PC-9 (cell line): ENCODE measurements at places on chromosomes 6 and 20. TPM values are rescaled to one million over a fixed set of nuclear protein-coding genes. Genes with fewer than 3 reads are reported as not detected.
A peak's percentile ranks its signal among the peaks of the same experiment; 100 is the strongest.

- no peak for DNase-seq
Observed at GRCh38 chr20:12458241-12458640, 540.5 kb downstream of the BTBD3 start.

DNA sequence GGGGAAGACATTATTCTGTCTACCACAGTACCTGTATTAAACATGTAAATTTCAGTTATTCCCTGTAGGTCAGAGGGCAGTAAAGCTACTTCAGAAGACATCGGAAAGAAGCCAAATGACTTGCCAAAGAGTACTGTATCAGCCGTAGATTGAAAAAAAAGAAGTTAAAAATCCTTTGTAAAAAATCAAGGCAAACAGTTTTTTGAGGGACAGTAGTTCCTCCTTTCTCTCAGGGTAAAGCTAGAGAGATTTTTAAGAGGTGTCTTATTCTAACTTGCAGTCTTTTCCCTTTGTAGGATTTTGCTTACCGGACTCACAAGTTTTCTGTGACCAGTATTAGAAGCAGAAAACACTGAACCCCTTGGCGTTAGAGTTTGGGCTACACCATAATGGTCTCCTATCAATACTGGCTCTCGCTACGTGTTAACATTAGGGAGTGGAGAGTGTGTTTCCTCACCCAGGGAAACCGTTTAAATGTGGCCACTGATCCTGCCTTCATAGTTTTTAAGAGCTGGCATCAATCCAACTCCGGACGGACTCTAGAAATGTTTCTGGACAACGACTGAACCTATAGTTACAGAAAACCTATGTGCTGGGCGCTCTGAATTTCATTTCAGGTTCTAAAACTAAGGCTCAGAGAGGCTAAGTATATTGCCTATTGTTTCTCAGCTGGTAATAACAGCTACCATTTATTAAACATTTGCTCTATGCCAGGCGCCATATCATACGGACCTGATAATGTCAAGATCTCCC is 1.3 kb upstream of the ASXL1 start:
- peak; percentile 2 for DNase-seq

DNA sequence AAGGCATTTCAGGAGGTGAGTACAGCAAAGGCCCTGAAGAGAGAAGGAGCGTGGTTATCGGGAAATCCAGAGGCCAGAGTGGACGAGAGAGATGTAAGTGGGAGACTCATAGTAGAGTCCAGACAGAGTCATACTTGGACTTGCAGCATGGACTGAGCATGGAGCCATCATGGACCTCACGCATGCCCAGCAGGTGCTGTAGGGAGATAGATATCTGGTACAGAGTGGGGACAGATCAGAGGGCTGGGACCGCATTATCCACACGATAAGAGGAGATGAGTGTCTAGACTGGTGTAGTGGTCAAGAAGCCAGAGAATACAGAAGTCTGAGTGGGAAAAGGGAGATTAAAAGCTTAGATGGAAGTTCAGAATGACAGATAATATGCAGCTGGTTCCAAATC is 127.0 kb downstream of the TBC1D7 start:
- no peak for DNase-seq

DNA sequence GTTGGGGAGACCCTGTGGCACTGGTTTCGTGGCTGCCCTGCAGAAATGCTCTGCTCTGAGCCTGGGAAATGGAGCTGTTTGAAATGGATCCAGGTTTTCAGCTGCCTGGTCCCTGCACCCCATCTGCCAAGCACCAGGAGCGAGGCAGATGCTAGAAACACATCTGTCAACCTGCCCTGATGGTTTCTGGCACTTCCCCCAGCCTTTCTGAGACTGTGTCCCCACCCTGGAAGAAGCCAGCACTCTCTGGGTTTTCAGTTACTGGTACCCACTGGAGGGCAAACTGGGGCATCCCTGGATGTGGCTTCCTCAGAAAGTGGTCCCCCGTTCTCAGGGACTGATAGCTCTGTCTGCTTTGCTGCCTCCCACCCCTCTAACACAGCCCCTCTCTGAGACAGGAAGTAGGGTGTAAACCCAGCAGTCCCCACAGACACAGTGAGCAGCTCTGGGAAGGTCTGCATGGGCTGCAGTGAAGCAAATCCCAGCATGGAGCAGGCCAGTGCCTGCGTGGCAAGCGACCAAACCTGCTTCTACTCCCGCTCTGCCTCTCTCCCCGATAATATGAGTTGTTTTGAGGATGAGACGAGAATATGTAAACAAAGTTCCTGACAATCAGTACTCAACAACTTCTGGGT is 54.2 kb upstream of the MAFB start:
- DNase-seq, result no peak

GRCh38 chr6:140744659-140745320 is 1370.3 kb upstream of the CITED2 start:
- peak; percentile 41 for DNase-seq

DNA sequence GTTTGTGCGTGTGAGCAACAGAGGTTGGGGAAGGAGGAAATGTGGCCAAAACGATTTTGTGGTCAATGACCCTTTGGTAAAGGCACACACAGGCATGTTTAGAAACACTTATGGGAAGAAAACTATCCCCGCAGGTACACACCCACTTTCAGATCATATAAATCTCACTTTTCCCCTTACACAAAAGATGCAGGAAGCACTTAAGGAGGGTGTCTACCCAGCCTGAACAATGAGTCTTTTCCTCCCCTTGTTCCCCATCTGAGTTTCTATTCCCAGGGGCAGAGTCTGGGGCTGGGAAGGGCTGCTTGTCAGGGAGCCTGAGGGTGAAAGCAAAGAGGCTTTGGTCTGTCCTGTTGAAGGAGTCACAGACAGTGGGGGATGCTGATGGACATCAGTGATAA is 193.2 kb upstream of the SALL4 start:
- DNase-seq, result no peak

- DNase-seq, result no peak
Observed at GRCh38 chr6:157538698-157539097, 157.7 kb downstream of the ZDHHC14 start.

DNA sequence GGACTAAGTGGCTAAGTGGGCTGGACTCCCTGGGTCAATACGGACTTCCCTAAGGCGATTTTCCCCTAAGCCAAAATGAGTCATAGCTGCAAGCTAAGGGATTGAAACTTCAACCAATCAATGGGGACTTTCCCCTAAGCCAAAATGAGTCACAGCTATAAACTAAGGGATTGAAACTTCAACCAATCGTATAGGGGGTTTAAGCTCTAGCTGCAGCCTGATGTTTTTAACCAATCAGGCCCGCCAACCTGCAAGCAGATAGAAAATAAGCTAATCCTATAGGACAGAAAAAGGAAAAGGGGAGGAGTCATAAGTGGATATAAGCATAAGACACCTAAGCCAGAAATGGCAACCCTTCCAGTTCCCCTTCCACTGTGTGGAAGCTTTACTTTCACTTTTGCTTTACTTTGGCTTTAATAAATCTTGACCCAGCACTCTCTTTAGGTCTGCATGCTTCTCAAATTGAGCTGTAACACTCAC is 655.0 kb upstream of the HS3ST5 start:
- no peak for DNase-seq

DNA sequence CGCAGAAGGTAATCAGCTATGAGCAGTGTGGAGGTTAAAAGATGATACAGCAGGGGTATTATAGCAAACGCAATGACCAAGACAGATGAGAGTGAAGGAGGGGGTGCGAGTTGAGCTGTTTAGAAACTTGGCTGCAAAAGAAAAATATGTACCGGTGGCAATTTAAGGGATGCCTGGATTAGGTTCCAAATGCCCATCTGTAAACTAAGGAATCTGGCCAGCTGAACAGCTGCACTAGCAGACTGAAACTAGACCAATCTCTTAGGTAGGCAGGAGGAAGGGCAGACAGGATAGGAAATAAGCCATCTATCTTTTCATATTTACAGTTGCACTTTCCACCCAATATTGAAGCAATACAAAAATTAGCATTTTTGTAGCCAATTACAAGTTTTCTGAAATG is 407.6 kb downstream of the HTR1B start:
- DNase-seq, result no peak

- no peak for DNase-seq
Observed at GRCh38 chr20:13199279-13199678, 21.8 kb upstream of the ISM1 start.

DNA sequence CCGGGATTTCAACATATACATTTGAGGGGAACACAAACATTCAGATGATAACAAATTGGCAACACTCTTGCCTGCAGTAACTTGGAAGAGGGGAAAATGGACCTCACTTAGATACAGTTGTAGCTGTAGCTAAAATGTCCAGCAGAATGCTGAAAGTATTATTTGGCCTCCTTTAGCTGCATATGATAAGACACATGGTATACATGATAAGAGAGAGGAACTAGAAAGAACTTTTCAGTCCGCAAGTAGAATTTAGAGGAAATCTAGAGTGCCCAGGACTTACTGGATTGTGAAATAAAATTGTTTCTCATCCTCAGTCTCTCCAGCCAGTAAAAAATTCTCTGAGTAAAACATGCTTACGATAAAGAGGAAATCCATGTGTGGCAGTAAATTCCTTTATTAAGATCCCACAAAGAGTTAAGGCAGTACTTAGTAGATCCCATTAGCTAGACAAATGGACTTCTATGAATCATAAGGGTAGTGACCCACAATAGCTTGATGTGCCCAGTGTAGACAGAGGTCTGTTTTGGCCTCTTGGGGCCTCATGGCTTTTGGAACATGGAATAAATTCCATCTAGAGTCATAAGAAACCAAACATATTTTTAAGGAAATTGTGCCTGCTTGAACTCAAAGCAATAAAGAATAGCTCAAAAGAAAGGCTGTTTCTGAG is 87.9 kb upstream of the RBM24 start:
- no peak for DNase-seq

DNA sequence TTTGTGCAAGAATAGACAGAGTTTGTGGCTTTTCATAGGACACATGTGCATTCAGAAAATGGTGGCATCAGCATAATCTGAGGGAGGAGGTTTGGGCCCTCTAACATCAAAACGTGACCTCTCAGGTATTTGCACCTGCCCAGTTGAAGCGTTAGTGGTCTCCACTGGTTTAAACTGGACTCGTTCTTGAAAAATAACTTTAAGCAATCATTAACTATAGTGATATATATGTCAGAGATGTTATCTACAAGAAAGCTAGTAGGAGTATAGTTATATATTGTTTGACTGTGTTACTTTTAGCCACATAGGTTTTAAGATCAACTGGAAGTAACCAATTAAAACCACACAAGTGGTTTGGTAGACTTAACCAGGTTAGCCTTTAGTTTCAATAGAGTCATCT is 607.4 kb downstream of the MAFB start:
- no peak for DNase-seq

GRCh38 chr6:150145830-150146229 is 3.0 kb downstream of the PPP1R14C start:
- no peak for DNase-seq

DNA sequence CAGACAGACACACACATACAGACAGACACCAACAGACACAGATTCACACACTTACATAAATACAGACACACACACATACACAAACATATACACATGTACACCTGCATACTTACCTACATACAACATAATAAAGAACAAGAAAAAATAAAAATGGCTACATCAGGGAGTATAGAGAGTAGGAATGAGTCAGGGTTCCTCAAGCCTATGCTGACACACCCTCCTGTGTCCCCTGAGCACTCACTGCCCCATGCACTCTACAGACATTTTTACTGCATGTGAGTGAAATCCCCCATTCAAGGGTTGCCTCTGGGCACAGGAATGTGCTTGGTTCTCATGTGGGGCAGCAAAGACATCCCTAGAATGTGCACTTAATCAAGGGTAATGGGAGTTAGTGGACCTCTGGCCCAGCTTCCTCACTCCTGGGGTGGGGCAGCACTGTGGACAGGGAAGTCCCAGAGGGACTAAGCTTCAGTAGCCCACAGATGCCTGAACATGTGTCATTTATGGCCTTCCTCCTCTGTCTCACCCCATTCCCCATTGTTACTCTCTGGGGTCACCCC is 185.9 kb upstream of the FOXA2 start:
- no peak for DNase-seq

- no peak for DNase-seq
Observed at GRCh38 chr20:18624948-18625347, 37.1 kb downstream of the DTD1 start.

GRCh38 chr6:116667623-116668022 is 943 bp downstream of the ZUP1 start:
- no peak for DNase-seq

GRCh38 chr6:84390851-84391250 is 163.4 kb upstream of the CEP162 start:
- DNase-seq, result no peak

DNA sequence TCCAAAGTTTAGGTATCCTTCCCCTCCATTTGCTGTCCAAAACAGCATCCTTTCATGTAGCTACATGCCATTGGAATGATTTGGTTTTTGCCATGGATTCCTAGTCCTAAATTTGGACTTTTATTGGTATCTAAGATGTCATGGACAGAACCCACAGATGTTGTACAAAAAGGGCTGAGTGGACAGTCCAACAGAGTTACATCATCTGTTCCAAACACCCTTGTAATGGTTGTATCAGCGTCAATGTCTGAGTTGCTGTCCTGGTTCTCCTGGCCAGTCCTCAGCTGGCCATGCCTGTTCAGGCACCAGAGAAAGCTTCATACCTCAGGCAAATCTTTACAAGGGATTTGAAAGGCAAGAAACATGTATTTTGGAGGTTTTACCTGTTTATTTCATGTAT is 191.3 kb downstream of the ESR1 start:
- no peak for DNase-seq

GRCh38 chr6:15893556-15894253 is 230.9 kb upstream of the DTNBP1 start:
- DNase-seq, result no peak

DNA sequence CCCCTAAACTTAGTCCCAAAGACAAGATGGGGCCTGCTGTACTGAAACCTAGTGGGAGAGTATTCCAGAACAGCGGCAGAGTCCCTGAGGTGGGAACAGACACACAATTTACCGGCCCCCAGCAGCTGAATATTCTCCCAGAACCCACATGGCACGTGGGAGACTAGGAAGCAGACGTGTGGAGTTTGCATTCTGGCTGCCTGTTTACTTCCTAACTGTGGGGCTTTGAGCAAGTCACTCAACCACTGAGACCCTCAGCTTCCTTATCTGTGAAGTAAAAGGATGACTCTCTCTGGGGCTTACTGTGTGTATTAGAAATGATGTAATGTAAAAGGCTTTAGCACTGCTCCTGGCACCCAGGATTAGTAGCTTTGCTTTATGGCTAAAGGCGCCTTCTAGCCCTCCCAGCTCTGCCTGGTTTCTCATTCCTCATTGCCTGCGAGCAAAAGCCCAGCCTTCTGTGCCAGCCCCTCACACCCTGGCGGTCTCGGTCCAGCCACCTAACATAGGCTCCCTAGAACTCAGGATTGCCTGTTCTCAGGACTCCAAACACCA is 353.1 kb downstream of the CDC5L start:
- no peak for DNase-seq

IYD gene
- not detected in 2 replicates for total RNA-seq

POLH gene
- 21.0 and 39.3 TPM in 2 replicates for total RNA-seq

HLA-DOB gene
- 3.4 and 4.3 TPM in 2 replicates for total RNA-seq

ASIP gene
- total RNA-seq, result not detected in 2 replicates

DPPA5 gene
- not detected in 2 replicates for total RNA-seq

PACSIN1 gene
- total RNA-seq, result 5.0 and 6.4 TPM in 2 replicates

DOK5 gene
- total RNA-seq, result not detected in 2 replicates

TXLNB gene
- total RNA-seq, result 0.09 TPM in 1 of 2 replicates, not detected in the other
